GM12891 (cell line): ENCODE measurements at places on chromosomes 3 and 15.

GRCh38 chr15:63991706-63992105 is 54.6 kb downstream of the DAPK2 start:
- DNase-seq, result no peak

- no peak for DNase-seq
Observed at GRCh38 chr3:35380196-35380595, 259.1 kb upstream of the ARPP21 start.

- no peak for DNase-seq
Observed at GRCh38 chr3:197951392-197951990, 1.5 kb downstream of the RPL35A start.

DNA sequence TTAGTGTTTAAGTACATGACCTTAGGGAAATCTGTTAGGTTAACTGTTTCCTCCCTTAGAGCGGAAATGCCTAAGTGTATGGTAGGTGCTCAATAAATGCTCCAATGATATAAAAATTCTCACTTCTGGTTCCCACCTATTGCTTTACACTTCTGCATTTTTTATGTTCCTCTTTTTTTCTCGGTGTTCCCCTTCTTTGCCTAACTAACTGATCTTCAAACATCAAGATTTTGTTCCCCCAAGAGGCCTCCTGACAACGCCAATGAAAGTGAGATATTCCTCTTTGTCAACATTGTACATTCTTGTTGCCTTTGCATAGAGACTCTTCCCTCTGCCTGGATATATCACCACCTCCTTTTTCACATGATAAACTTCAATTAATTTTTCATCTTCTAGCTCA is 17.4 kb downstream of the SLC35A5 start:
- DNase-seq, result no peak

DNA sequence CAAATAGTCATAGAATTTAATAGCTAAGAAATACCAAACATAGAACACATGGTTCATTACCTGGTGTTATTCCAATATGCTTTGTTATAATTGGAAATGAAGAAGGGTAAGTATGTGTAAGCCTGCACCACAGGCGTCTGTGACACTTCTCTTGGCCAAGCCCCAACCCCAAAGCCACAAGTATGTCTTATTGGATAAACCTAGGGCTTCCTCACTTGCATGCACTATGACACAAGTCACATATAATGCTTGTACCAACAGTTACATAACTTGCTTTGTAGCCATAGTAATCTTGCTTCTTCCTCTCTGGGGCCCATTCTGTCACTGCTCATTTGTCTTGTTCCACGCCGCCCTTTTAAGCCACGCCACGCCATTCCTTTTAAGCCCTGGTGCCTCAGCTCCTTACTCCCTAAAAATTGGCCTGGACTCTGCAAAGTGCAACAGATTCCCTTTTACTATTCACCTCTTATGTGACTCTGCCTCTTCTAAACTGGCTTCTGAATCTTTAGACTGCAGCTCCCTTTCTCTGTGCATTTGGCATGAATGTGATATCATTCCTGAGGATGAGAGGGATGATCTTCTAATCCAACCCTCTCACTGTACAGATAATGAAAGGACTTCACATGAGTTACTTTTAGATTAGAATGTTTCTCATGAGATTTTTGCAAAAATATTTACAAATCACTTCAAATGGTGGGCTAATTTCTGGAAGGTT is 48.1 kb upstream of the EPHA3 start:
- DNase-seq, result no peak

- DNase-seq, result no peak
Observed at GRCh38 chr3:170608475-170608874, 22.6 kb upstream of the SLC7A14 start.

- no peak for DNase-seq
Observed at GRCh38 chr15:52042051-52042851, 23.2 kb downstream of the MAPK6 start.

- no peak for DNase-seq
Observed at GRCh38 chr15:70766597-70766996, 3.2 kb upstream of the UACA start.

GRCh38 chr15:66756295-66756694 is 54.3 kb downstream of the SMAD6 start:
- DNase-seq, result no peak

GRCh38 chr3:180855956-180856355 is 56.5 kb upstream of the FXR1 start:
- no peak for DNase-seq

DNA sequence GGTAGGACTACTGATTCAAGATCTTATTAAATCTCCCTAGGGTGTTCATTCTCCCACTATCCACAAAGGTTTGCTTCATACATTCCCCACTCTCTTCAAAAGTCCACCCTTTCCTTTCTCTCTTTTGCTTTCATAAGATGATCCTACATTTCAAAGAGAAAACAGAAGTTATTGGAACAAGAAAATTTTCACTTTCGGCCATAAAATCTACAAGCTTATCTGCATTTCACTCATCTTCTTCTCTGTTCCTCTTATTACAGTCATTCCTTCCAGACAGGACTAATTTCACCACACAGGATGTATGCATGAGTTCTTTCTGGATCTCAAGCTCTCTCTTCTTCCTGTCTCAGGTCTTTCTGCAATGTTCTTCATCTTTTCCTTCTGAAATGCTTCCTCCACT is 238.7 kb downstream of the ISL2 start:
- peak; percentile 14 for DNase-seq

DNA sequence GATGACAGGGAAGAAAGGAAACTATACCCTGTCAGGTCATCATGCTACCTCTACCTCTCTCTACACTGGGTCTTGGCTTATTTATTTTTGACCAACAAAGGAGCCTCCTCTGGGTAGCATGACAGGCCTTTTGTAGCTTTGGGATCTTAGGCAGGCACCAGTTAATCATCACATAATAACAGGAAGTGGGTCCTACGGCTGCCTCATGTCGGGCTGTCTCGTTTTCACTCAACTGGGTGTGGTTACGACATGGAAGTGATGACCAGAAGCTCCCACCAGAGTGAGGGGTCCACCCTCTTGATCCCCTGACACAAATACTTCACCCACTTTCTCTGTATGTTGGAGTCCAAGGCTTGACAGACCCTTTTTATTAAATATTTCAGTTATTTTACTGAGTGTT is 105.3 kb downstream of the CD47 start:
- DNase-seq, result peak; percentile 16

DNA sequence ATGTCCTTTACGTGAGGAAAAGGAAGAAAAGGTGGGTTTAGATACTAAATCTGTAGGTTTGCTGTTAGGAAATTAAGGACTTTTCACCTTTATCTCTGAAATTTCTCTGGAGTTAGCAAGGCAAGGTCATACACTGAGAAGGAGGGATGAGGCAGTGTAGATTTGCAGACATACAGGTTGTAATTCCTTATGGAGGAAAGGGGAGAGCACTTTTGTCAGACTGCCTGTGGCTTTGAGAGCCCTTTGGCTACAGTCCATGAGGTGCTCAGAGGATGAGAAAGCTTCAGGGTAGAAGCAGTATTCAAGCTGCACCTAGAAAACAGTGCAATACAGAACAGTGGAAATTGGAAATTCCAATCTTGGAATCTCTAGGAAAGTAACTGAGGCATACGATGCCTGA is 8.3 kb downstream of the RPL14 start:
- DNase-seq, result no peak

GRCh38 chr3:161395115-161396012 is 24.0 kb upstream of the SPTSSB start:
- no peak for DNase-seq

DNA sequence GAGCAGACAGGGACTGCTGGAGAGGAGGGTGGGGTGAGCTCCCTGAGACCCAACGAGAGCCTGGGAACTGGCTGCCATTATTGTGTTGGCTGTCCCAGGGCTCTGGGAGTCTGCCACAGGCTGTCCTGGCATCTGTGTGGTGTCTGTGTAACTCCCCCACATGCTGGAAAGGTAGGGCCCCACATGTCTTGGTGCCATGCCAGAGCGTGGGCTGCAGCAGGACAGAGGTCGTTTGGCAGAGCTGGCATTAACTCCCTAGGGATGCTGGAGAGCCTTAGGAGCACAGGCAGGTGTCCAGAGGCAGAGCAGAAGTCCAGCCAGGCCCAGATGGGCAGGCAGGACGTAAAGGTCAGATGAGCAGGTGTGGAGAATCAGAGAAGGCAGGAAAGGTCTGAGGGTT is 9.7 kb downstream of the TIMP4 start:
- no peak for DNase-seq

DNA sequence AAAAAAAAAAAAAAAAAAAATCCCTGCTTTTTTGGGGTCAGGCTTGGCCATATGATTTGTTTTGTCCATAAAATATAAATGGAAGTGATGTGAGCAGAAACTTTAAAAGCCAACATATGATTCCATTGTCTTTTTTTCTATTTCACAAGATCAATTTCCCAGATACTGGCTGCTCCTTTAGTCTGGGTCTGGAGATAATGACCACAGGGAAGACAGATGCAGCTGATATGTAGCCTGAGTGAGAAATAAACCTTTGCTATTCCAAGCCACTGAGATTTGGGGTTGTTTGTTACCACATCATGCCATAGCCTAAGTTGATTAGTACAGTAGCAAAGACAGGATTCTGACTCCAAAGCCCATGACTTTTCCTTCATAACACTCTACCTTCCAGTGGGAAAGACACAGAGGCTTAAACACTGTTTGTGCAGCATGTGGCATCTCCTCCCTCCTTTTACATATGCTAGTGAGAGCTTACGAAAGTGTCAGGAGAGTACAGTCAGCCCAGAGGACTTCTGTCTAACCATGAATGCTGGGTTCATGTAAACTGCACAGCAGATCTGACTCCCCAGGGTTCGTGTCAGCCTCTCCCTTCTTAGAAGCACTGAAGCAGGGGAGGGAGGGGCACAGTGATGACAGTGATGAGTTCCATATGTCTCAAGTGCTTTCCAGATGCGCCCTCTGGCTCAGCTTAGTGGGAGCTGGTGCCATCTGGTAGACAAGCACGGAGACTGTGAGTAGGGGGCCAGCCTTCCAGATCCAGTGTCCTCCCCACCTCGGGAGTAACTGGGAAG is 36.7 kb upstream of the SLC7A14 start:
- no peak for DNase-seq

DNA sequence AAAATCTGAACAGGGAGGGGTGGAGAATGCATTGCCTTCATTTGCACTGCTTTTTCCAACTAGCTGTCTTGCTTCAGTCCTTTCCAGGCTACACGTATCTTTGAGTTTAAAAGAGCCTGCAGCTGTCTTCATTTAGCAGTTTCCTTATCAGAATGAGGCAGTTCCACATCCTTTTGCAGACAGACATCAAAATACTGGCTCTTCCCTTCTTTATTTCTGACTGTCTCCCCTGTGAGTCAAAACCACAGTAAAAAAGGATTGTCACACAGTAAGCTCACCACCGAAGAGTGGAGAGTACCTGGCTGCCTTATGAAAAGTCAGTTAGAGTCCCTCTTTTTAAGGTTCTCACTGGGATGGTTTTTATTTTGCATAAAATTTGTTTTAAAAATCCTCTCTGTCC is 205.5 kb upstream of the CD96 start:
- no peak for DNase-seq

GRCh38 chr3:100245136-100245535 is 15.7 kb upstream of the TBC1D23 start:
- DNase-seq, result no peak

- DNase-seq, result no peak
Observed at GRCh38 chr3:16975083-16975482, 90.3 kb downstream of the PLCL2 start.

- no peak for DNase-seq
Observed at GRCh38 chr3:11447584-11448200, 175.5 kb downstream of the ATG7 start.

DNA sequence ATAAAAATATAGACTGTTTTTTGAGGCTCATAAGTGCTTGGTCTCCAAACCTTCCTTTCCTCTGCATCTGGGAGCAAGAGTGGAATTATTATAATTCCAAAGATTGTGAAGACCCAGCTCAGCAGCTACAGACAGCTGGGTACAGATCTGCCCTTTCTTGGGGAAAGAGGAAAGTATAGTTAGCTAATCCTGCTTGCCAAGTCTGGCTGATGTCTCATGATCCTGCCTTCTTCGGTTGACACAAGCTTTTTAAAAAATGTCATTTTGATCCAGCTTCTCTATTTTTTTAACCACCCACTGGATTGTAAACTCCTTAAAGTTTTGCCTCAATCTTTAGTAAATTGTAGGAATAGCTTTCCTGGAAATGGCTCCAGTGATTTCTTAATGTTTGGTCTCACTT is 181.1 kb downstream of the LRTM1 start:
- DNase-seq, result no peak

DNA sequence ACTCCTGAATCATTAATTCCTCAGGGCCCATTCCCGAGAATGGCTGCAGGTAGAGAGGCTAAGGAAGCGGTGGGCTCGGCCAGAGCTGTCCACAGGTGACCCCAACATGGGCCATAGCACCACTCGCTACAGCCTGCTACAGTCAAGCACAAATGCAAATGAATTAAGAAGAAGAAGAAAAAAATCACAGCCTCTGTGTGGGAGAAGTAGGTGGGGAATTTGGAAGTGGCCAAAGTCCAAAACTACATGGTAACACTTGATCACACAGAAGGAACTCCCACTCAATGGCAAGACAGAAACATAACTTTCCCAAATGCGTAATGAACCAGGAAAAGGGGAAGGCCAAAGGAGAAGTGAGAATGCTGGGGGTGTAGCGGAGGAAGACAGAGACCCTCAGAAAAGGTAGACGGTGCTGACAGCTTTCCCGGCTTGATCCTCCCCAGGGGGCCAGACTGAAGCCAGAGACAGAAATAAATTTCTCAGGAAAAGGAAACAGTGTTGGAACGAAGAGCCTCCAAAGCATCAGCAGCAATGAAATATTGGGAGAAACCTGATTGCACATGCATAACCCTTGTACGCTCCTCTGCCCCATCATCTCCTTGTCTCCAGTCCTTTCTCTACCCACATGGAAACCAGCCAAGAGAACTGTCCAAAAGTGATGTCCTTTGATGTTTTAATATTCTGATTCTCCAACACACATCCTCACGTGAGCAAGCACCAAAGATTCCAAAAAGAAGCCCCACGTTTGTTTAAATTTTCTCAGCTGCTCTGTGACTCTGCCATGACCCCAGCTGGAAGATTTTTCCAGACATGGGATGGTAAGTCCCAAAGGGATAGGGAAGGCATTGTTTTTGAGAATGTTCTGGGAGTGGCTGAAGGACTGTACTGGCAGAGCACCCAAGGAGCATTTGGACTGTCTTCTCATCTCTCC is 107.6 kb downstream of the OXNAD1 start:
- DNase-seq, result no peak

DNA sequence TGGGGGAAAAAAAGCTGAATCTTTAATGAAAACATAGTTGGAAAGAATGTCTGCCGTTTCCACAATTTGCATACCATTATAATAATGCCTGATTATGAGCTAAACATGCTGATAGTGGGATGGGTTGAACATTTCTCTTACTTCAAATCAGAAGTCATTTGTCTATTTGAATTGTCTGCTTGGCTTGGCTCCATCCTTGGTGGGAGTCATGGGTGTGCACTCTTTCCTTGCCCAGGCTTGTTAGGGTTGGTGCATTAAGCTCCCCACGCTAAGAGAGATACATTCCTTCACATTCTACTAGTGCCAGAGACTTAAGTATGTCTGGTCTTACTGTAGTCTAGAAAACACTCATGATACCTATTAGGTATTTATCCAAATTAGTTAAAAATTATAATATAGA is 121.4 kb upstream of the RARB start:
- DNase-seq, result no peak

- DNase-seq, result no peak
Observed at GRCh38 chr3:177676947-177677587, 479.8 kb upstream of the TBL1XR1 start.

GRCh38 chr3:10783360-10784351 is 32.4 kb upstream of the SLC6A11 start:
- DNase-seq, result no peak
